ENCODE measurements at places on chromosomes 7 and 10.
A peak's percentile ranks its signal among the peaks of the same experiment; 100 is the strongest.

DNA sequence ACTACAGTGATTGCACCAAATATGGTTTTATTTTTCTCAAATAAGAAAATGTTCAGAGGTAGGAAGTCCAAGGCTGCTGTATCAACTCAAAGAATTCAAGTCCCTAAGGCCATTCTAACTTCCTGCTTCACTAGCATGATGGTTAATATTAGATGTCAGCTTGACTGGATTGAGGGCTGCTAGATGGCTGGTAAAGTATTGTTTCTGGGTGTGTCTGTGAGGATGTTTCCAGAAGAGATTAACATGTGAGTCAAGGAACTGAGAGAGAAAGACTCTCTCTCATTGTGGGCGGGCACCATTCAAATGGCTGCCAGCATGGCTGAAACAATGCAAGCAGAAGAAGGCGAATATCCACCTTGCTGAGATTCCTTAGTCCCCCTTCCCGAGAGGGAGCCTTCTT, 77.4 kb upstream of the NRBF2 start:
- DNase-seq: no peak

DNA sequence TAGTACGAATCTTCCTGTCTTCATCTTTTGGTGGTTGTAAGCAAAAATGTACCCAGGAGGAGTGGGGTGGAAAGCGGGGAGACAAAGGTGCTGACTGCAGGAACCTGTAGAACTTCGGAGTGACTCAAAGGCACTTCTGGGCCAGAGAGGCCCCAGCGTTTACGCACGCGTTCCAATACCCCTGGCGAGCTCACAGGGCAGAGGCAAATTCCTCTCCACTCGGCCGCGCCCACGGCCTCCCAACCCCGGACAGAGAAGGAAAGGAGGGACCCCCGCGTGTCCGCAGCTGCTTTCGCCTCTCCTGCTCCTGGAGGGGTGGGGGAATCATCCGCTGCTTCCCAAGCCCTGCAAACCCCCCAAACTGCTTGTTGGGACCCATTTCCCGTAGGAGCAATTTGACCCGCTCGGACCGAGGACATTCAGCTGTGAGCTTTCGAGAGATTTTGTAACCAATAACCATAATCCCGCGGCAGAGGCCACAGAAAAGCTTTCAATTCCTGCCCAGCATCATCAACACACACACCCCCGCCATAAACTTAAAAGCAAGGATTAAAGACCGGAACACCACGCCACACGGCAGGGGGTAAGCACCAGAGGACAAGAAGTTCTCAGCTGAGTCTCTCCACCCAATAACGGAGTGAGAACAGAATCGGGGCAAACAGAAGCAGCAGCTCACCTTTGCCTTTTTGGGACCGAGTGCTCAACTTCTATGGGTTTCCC, 2.3 kb downstream of the IGF2BP3 start:
- DNase-seq: peak; percentile 14

GRCh38 chr7:71254751-71255150, 122.8 kb downstream of the GALNT17 start:
- DNase-seq: no peak

DNA sequence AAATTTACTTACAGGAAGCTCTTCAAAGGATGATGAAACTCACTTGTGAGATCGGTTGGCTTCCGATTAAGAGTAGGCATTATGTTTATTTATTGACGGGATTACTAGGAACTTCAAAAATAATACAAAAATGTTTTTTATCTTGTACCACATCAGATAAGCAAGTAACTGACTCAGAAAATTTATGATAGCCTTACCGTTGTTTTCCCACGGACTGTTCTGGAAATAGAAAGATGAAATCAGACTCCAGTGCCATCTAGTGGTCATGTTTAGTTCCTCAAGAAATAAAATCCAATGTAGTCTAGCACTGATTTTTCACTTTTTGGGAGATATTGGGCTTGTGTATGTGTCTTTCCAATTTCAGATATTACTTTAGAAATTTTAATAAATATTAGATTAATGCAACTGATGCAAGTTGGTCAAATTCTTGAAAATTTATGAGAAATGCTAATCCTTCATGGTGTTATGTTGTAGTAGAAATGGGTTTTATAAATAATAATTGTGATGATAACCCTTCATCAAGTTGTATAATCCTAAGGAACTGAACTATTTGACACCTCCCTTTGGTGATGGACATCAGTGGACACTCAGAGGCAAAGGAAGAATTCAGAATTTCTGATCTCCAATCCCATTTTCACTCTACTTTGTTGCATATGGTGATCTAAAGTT, 168.8 kb downstream of the TMEM26 start:
- no peak for DNase-seq

- no peak for DNase-seq
These were observed 6.0 kb downstream of the CLDN15 start for GRCh38 chr7:101231644-101232043.

DNA sequence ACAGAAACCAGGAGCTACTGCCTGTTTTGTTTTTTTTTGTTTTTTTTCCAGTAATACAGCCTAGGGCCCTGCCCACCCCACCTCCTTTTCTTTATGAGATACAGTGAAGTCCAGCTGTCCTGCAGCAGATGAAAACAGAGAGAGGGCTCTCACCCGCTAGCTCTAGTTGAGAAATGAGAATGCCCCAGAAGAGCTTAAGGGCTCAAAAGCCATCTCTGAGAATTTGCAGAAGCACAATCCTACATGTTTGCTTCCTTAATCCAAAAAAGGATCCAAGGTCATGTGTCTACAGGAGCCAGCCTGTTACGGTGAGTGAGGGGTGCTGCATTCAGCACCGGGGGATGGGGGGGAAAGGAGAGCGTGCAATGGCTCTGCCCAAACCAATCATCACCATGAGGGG, 122.7 kb downstream of the KCNMA1 start:
- no peak for DNase-seq

GRCh38 chr7:118352867-118353453, 128.5 kb downstream of the ANKRD7 start:
- DNase-seq: no peak

- DNase-seq: no peak
These were observed 40.4 kb downstream of the KCTD7 start for GRCh38 chr7:66669088-66669487.

GRCh38 chr7:16739863-16740622, 13.5 kb upstream of the TSPAN13 start:
- no peak for DNase-seq

GRCh38 chr10:119211625-119212441, 4.5 kb downstream of the GRK5 start:
- DNase-seq: no peak

GRCh38 chr7:150377196-150377595, 1.9 kb upstream of the ZNF775 start:
- DNase-seq: no peak

DNA sequence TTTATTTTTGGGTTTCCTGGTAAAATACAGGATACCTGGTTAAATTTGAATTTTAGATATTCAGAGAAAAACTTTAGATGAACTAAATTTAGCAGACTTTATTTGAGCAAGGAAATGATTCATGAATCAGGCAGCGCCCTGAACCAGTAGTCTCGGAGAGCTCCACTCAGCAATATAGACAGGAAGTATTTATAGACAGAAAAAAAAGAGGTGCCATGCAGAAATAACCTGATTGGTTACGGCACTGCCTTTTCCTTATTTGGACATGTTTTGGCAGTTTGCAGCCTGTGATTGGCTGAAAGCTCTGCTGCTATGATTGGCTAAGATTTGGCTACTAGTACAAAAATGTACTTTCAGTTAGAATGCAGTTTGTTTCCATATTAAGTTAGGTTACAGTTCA, 198.3 kb upstream of the DKK1 start:
- DNase-seq: no peak

- DNase-seq: no peak
These were observed 31.4 kb upstream of the CREB3L2 start for GRCh38 chr7:138033241-138033640.

DNA sequence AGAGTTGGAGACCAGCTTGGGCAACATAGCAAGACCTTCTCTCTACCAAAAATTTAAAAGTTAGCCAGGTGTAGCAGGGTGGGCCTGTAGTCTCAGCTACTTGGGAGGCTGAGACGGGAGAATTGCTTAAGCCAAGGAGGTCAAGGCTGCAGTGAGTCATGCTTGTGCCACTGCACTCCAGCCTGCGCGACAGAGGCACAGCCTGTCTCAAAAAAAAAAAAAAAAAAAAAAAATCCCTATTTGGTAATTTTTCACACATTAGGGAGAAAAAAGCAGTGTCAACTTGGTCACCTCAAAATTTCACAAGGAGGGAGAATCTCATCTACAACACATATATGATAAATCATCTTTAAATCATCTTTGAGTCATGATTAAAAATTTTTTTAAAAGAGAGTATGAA, 6.4 kb upstream of the ZNF398 start:
- no peak for DNase-seq

- DNase-seq: no peak
These were observed 39.3 kb downstream of the SEC23IP start for GRCh38 chr10:119931871-119932270.

DNA sequence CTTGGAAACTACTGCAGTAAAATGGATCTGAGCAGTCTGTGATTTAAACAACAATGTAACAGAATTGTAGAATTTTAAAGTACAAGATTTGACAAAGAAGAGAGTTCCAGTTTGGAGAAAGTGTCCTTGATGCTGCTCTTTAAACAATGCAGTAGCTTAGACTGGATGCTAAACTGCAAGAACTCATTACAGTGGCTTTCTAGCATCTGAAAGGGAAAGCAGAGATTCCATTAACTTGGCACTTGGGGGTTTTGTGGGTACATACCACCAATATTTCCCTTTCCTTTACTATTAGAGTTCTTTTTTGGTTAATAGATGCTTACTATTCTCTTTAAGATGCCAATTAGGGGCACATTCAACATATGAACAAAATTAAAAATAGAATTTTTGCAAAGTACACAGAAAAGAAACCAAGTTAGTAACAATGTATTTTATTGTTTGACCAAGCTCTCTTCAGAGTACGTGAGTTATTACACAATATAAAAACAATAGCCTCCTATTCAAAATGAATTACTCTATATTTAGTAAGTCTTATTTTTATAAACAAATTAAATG, 11.9 kb downstream of the PSTK start:
- DNase-seq: no peak

DNA sequence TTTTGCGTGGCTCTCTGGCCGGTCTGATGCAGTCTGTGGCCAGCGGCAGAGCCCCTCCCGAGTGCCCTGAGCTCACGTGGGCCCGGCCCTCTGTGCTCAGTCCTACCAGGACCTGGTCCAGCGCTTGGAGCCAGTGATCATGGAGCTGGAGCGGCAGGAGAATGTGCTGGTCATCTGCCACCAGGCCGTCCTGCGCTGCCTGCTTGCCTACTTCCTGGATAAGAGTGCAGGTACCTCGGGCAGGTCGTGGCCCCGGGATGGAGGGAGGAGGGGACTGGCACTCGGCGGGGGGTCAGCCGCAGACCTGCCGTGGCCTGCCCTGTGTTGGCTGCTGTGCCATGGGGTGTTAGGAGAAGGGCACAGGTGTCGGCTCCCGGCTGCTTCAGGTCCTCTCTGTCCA, 20.0 kb downstream of the PFKFB3 start:
- no peak for DNase-seq

- DNase-seq: no peak
These were observed 89.6 kb downstream of the CACNB2 start for GRCh38 chr10:18229826-18230225.

DNA sequence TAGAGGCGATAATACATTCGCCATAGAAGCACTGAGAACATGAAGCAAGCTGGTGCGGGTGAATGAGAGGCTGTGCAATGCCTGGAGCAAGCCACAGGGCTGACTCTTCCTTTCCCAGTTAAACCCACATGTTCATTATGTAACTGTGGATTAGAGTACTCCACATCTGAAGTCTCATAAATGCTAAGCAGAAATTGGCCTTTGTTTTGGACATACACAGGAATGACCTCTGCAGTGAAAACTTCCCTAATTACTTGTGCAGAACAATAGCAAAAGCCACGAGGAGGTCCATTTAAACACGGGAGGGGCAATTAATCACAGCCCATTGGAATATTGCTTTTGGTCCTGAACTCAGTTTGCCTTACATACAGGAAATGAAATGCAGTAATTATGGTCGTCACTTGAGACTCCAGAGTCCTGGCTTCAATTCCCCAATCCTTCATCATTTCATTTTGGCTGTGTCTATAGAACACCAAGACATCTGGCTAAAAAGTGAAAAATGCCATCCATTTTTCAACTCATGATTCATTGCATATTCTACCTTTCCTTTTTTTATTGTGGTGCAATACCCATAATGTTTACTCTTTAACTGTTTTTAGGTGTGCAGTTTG, 78.7 kb upstream of the CXCL12 start:
- no peak for DNase-seq

- DNase-seq: no peak
These were observed 71.3 kb upstream of the DGKB start for GRCh38 chr7:14973712-14974428.

GRCh38 chr10:45466784-45467183, 92.8 kb downstream of the ALOX5 start:
- DNase-seq: no peak

DNA sequence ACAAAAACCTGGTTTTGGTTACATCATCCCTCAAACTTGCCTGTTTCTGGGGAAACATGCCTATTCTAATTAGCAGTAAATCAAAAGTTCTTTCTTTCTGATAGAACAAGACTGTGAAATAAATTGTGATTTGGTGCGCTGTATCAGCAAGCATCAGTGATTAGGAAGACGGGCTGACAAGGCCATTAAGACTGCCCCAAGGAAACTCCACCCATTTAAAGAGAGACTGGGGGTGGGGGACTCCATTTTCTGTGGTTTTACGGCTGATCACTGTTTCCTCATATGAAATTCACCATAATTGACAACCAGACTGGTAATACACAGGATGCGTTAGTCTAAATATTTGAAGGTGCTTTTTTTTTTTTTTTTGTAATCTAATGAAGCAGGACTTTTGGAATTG, 68.7 kb downstream of the MBL2 start:
- DNase-seq: no peak

All from stimulated activated CD4-positive, alpha-beta T cell treated with anti-CD3 and anti-CD28 coated beads, Interleukin-12 subunit alpha, Interleukin-12 subunit beta, amount 100 ng/mL, for 4 hours (primary cell).